ENCODE measurements at places on chromosomes 4 and X.

DNA sequence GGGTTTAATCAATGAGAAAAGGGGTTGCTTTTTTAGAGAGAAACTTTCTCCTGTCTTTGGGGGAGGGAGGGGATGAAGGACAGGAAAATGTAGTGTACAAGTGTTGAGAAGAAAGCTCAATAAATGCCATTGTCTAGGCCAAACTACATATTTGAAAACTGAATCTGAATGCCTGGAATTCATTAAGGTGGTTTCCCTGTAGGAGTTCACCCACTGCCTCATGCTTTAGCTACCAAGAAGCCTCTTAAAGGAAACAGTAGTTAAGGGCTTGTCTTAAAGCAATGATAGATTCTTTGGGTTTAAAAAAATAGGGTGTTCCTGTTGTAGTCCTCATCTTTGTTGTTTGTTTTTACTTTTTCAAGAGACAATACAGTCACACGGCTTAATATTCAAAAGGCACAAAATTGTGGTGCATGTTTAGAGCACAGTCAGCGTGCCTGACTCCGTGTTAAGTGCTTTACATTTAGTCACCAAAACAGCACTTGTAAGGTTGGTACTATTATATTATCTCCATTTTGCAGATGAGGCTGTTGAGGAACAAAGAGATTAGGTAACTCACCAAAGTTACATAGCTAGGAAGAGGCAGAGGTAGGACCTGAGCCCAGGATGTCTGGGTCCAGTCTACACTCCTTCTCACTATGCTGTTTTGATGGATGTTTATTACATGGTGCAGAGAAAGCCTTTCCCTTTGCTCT, 46.0 kb downstream of the FNIP2 start:
- DNase-seq = no peak

GRCh38 chrX:65932173-65933084, 107.5 kb downstream of the VSIG4 start:
- DNase-seq = peak; percentile 51

DNA sequence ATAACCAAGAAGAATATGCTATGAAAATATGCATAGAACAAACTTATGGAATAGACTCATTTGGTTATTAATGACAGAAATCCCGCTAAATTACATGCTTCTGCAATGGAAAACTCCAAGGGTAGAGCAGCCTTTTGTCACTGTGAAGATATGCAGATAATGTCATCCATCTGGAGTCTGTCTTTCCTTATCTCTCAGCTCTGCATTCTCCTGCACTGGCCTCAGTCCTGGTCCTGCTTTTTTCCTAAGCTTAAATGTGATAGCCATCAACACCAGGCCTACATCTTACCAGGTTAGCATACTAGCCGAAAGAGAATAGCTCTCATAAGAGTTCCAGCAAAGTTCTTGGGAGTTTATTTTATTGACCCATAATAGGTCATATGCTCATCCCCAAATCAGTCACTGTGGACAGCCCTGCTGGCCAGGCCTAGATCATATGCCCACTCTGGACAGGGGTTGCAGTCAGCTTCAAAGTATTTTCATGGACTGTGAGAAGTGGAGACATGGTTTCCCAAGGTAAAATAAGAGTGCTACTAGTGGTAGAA, 86.5 kb upstream of the LEF1 start:
- no peak for DNase-seq

- DNase-seq = no peak
Observed at GRCh38 chrX:12779534-12779933, 11.7 kb upstream of the PRPS2 start.

GRCh38 chr4:40187386-40187906, 9.4 kb upstream of the RHOH start:
- DNase-seq = no peak

DNA sequence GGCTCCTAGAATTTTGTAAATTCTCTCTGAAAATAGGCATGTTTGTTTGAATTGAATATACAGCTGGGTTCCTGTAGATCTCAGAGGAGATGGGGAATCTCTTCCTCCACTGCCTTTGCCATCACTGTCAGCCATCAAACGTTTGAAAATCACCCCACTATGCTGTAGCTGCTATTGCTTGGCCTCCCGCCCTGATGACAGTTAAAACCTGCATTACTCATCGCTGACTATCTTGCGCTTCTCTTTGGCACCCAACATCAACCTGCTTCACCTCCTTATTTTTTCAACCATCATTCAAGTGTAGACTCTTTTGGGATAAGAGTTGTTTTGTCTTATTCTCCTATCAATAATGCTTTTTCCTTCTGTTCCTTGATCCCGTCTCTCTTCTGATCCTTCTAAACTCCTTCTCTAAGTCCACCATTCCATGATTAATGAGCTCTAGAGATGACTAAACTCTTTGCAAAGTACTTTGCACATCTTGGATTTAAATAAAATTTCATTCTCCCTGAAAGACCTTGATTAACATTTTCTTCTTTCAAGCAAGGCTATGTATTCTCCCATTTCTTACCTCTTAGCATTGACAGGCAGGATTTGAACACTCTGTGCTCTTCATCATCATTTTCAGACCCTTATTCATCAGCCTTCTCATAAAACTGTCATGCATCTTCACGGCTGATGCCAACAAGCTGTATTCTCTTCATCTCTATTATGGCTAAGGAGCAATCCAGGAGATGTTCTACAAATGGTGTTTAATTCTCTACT, 133.0 kb downstream of the SNCA start:
- DNase-seq = no peak

DNA sequence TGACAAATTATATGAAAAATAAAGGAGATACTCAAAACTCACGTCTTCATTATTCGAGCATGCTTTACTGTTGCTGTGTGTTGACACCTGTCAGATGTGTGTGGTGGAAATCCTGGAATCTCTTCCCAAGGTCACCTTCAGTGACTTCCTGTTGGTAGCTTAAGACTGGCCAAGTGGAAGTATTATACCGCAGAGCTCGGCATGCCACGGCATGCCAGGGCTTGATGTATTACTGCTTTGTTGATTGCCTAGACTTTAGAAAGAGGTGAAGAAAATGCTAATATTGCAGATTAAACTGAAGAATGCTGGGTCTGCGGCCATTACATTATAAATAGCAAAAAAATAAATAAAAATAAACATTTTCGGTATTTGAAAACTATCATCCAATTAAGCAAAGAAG, 4.6 kb downstream of the TREX2 start:
- no peak for DNase-seq

DNA sequence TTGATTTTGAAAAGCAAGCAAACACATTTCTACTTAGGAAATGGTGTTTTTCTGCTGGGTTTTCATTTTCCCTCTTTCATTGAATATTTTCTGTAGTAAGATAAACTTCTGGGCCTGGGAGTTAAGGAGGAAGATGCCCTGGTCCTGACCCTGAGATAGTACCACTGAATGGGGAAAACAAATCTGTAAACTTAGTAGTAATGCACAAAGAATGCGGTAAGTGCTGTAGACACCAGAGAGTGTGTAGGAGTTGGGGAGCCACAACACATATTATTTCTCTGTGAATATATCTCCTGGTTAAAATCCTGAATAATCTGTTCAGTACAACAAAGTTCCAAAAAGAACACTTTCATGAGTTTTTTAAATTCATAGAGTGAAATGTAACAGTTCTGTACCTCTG, 178.3 kb downstream of the MAPK10 start:
- DNase-seq = no peak

GRCh38 chr4:174398728-174399127, 115.0 kb downstream of the CEP44 start:
- no peak for DNase-seq

DNA sequence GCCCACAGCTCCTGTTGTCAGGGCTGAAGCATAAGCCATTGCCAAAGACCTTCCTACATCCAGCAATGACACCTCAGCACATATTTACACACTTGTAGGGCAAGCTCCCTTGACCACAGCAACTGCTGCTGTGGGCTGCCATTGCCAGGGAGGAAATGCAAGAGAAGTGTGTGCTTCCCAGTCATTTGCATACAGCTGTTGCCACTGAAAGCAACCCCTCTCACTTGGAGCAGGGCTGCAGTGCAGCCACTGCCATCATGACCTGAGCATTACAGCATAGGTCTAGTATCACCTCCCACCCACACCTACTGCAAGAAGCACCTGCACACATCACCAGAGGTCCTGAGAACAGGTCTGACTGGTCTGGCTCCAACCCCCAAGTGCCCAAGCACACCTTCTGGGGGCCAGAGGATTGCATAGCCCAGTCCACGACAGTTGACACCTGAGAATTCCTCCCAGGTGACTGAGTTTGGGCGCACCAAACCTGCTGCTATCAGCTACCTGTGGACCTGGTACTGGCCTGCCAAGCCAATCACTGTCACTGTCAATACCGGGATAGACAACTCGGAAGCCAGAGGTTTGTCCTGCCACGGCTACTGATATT, 636.5 kb upstream of the SLIT2 start:
- no peak for DNase-seq

GRCh38 chr4:43732829-43733426, 715.7 kb downstream of the KCTD8 start:
- no peak for DNase-seq

GRCh38 chr4:41209187-41209586, 5.2 kb downstream of the APBB2 start:
- no peak for DNase-seq

DNA sequence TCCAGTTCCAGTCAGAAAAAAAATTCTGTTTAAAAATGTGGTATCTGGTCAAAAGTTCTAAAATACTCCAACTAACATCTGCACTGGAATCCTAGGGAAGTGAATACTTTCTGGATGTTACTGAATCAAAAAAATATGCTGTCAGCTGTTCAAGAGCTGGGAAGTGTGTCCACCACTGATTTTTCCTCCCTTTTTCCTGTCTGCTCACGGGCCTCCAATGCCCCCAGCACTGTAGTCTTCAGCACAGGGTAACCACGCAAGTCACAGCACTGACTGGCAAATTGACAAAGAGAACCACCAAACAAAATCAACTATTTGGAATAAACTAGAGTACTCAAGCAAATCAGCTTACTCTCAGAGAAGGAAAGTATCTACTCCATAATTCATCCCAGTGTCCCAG, 9.9 kb downstream of the VEGFC start:
- DNase-seq = no peak

DNA sequence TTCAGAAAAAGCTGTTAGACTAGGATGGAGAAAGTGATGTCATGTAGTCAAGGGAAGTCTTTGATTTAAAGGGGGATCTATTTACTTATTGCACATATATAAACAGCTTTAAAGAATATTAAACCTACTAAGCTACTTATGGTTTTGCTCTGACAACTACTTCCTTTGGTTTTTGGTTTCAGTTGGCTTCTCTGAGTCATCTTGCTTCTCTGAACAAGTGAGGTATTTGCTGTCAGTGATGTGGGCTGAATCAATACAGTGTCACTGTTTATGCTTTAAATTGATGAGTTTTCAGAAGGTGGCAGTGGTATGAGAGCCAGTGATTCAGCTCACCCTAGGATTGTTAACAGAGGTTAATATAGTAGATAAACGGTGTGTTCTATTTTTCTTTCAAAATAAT, 75.1 kb downstream of the CEP44 start:
- no peak for DNase-seq

- DNase-seq = no peak
Observed at GRCh38 chr4:86918539-86919072, 16.2 kb upstream of the AFF1 start.

GRCh38 chr4:6734165-6734786, 18.3 kb downstream of the BLOC1S4 start:
- DNase-seq = no peak

GRCh38 chr4:158032733-158033415, 140.0 kb downstream of the GASK1B start:
- DNase-seq = no peak

Data from stimulated activated CD4-positive, alpha-beta T cell treated with anti-CD3 and anti-CD28 coated beads, Interleukin-4, amount 100 ng/mL, for 4 hours (primary cell).